Neural progenitor cell (in vitro differentiated cells): ENCODE measurements at places on chromosomes 16 and 17. TPM values are rescaled to one million over a fixed set of nuclear protein-coding genes. Genes with fewer than 3 reads are reported as not detected.

DNA sequence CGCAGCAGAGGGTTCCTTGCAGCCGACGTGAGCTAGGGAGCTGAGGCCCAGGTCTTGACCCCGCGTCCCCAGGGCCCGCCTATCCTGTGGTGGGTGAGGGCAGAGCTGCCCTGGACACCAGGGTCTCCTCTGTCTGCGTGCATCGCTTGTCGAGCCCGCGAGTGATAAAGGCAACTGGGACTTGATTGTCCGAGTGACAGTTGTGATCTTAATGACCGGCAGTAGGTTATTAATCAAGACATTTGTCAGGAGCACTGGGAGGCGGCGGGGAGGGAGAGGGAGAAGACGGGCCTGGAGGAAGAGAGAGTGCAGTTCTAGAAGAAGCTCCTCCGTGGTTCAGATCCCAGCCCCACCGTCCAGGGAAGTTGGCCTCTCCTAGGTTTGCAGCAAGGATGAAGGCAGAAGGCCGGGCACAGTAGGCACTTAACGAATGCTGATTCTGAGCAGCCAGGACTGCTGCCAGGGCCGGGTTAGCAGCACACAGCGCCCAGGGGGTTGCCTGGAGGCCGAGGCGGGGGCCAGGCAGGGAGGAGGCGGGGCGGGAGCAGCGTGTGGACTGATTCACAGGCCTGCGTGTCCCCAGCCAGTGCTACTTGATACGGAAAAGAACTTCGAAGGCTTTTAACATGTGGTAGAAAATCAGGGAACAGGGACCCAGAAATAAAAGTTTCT, 11.3 kb upstream of the GSE1 start:
- H3K36me3 ChIP-seq: no peaks in the 10 kb centered on the region
- no peaks in the 10 kb centered on the region for H3K27me3 ChIP-seq
- no peak for DNase-seq
- no peak overlapping the region for H3K27ac ChIP-seq

- H3K4me1 ChIP-seq: peaks cover 4% of the 10 kb centered on the region
- no peak overlapping the region for H3K27ac ChIP-seq
- H3K4me3 ChIP-seq: no peak overlapping the region
- H3K36me3 ChIP-seq: no peaks in the 10 kb centered on the region
- DNase-seq: no peak
These were observed 5.5 kb upstream of the ZNF750 start for GRCh38 chr17:82845163-82845807.

DNA sequence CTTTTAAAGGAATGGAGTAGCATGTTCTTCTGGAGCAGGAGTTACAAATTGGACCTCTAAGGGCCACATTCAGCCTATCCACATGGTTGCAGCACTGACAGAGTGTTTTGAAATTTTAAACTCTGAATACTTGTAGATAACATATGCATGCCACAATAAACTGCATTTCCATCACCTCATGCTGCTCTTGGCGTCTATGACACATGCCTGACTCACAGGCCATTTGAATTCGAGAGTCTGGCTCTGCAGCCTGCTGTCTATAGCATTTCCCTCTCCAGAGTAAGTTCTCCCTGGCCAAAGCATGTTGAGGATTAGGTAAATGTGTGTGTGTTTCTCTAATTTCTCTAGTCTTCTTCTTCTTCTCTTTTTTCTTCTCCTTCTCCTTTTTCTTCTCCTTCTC, 28.7 kb upstream of the MYOCD start:
- DNase-seq: no peak
- no peaks in the 10 kb centered on the region for H3K36me3 ChIP-seq
- no peak overlapping the region for H3K4me3 ChIP-seq
- peaks cover 4% of the 10 kb centered on the region for H3K4me1 ChIP-seq
- H3K27me3 ChIP-seq: no peaks in the 10 kb centered on the region

GRCh38 chr17:82348866-82349265, 10.2 kb upstream of the TEX19 start:
- DNase-seq: no peak
- H3K27me3 ChIP-seq: no peaks in the 10 kb centered on the region
- H3K4me3 ChIP-seq: no peak overlapping the region
- H3K36me3 ChIP-seq: no peaks in the 10 kb centered on the region

DNA sequence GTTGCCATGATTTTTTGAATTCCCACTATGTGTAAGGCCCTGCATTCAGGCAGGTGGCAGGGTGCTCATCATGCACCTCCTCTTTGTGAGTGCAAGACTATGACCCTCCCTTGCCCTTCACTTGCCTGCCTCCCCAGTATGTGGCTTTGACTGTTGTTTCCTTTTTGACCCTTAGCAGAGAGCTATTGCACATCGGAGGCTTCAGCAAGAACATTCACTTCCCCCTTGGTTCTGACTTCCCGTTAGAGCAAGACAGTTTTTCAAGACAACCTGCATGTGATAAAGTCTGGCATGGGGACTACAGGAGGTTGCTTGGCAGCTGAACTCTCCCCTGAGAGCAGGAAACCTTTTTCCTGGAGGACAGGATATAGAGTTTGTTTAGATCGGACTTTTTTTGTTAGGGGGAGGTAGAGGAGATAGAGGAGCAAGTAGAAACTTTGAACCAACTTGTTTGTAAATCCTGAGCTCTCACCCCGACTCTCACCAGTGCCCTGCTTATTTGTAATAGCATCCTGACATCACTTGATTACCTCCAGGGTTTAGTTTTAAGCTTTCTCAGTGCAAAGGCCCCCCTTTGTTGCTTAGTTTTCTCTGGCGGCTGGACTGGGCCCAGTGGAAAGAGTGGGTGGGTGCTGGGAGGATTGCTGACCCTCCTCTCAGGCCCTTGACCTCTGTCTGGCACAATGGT, 34.3 kb downstream of the LIMD2 start:
- no peaks in the 10 kb centered on the region for H3K27me3 ChIP-seq
- no peak overlapping the region for H3K4me3 ChIP-seq
- H3K4me1 ChIP-seq: no peaks in the 10 kb centered on the region
- H3K27ac ChIP-seq: no peak overlapping the region
- H3K36me3 ChIP-seq: peaks cover 4% of the 10 kb centered on the region

DNA sequence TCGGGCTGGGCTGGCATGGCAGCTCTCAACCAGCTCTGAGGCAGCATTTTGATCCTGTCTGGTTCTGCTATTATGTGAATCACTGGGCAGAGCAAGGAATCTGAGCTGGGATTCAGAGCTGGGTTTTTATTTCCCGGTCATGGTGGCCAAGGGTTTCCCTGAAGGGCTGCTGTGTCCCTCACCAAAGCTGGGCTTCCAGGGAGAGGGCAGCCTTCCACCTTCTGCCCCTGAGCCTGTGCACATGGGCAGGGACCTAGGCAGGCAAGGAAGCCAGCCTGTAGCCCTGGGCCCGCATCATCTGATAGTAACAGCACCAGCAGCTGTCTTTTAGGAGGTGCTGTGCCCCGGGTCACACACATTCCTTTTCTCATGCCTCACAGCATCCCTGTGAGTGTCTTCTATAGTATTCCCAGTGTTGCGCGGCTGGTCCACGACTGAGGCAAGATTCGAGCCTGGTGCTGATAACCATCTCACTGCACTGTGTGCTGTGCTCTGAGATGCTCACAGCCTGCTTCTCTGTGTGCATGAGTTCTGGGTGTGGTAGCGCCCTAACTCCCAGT, 85.3 kb upstream of the PLCG2 start:
- H3K4me3 ChIP-seq: no peak overlapping the region
- no peaks in the 10 kb centered on the region for H3K36me3 ChIP-seq
- DNase-seq: no peak
- H3K27ac ChIP-seq: peak overlapping the region; percentile 18

- no peaks in the 10 kb centered on the region for H3K36me3 ChIP-seq
- no peaks in the 10 kb centered on the region for H3K27me3 ChIP-seq
- no peak overlapping the region for H3K4me3 ChIP-seq
- DNase-seq: no peak
These were observed 59.8 kb downstream of the DNAH17 start for GRCh38 chr17:78517421-78517820.

GRCh38 chr16:11615748-11616447, 29.2 kb upstream of the LITAF start:
- no peak for DNase-seq
- no peak overlapping the region for H3K27ac ChIP-seq
- H3K36me3 ChIP-seq: no peaks in the 10 kb centered on the region
- no peaks in the 10 kb centered on the region for H3K27me3 ChIP-seq
- H3K4me3 ChIP-seq: no peak overlapping the region

DNA sequence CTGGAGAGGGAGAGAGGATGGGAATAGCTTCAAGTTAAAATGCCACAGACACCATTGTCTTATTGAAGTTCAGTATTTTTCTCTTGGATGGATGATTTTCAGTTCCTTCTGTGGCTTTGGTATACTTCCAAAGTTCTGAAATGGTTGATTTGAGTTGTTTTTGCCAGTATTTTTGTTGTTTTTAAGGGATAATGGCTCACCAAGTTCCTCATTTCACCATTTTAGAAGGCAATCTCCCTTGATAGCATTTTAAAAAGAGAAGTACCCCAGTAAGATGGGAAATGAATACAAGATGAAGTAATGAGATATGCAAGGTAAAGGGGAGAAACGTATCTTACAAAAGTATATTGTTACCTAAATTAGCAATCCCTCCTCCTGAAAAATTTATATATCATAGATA, 18.5 kb upstream of the SPDYE4 start:
- no peaks in the 10 kb centered on the region for H3K36me3 ChIP-seq
- H3K4me1 ChIP-seq: peaks cover 4% of the 10 kb centered on the region
- no peak for DNase-seq

- peaks cover 17% of the 10 kb centered on the region for H3K4me1 ChIP-seq
- no peaks in the 10 kb centered on the region for H3K27me3 ChIP-seq
- no peak overlapping the region for H3K27ac ChIP-seq
These were observed 17.6 kb downstream of the C16orf74 start for GRCh38 chr16:85733155-85733838.

- peak; percentile 94 for DNase-seq
- H3K36me3 ChIP-seq: no peaks in the 10 kb centered on the region
- H3K4me3 ChIP-seq: no peak overlapping the region
- H3K4me1 ChIP-seq: peaks cover 14% of the 10 kb centered on the region
These were observed 47.4 kb upstream of the CACNG3 start for GRCh38 chr16:24208710-24209109.

- no peaks in the 10 kb centered on the region for H3K36me3 ChIP-seq
- H3K4me3 ChIP-seq: no peak overlapping the region
- H3K27ac ChIP-seq: no peak overlapping the region
- peak; percentile 52 for DNase-seq
- H3K27me3 ChIP-seq: no peaks in the 10 kb centered on the region
These were observed 245.9 kb downstream of the CPPED1 start for GRCh38 chr16:12557786-12558185.

- peaks cover 4% of the 10 kb centered on the region for H3K4me1 ChIP-seq
- no peaks in the 10 kb centered on the region for H3K27me3 ChIP-seq
- H3K27ac ChIP-seq: no peak overlapping the region
- H3K4me3 ChIP-seq: no peak overlapping the region
- no peaks in the 10 kb centered on the region for H3K36me3 ChIP-seq
- peak; percentile 34 for DNase-seq
These were observed 72.6 kb downstream of the MGAT5B start for GRCh38 chr17:76940738-76941350.

MIF4GD gene
- 17.7 and 27.5 TPM in 2 replicates for total RNA-seq

GAST gene
- total RNA-seq: not detected in 2 replicates

YPEL3 gene
- 6.8 and 30.7 TPM in 2 replicates for total RNA-seq

MPHOSPH6 gene
- 64.4 and 111 TPM in 2 replicates for total RNA-seq

TEX2 gene
- total RNA-seq: 10.6 and 11.7 TPM in 2 replicates

KRTAP4-9 gene
- not detected in 2 replicates for total RNA-seq

RDM1 gene
- total RNA-seq: 22.8 and 28.8 TPM in 2 replicates

CDK3 gene
- total RNA-seq: 3.0 and 6.8 TPM in 2 replicates

SLC13A2 gene
- total RNA-seq: not detected in 2 replicates

TSNAXIP1 gene
- total RNA-seq: 2.8 and 2.9 TPM in 2 replicates
